NCI-H1436 (cell line): ENCODE measurements at places on chromosomes 5 and 9.

GRCh38 chr9:133994353-133995011 is 2.4 kb upstream of the VAV2 start:
- peak; percentile 58 for DNase-seq

DNA sequence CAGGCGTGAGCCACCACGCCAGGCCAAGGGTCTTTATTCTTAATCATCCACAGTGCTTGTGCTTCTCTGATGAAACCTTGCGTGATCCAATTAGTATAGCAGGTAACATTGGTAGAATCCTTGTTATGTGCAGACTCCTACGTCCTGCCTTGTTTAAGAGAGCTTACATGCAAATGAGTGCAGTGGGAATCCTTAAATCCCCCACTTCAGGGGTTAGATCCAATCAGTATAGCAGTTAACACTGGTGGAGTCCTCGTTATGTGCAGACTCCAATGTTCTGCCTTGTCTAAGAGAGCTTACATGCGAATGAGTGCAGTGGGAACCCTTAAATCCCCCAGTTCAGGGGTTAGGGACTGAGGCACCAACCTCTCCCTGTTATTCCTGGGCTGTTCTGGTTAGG is 193.4 kb downstream of the SEMA6A start:
- DNase-seq: no peak

- no peak for DNase-seq
Observed at GRCh38 chr5:10724781-10725507, 36.1 kb downstream of the DAP start.

GRCh38 chr5:88644676-88645075 is 238.3 kb downstream of the MEF2C start:
- no peak for DNase-seq

DNA sequence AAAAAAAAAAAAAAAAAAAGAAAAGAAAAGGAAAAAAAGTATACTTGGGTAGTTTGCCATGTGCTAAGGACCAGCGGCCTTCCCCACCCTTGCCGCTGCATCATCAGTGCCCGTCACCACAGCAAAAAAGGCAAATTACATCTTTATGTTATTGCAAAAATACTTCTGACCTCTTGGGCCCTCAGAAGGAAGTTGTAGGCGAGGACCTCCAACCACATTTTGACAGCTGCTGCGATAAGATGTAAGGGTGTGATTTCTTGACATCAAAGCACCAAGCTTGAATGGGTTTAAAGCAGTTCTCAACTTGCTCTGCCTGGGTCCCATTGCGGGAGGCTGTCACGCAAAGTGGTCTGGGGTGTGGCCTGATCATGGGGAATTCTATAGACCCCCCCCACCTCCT is 39.2 kb downstream of the DMRT1 start:
- DNase-seq: no peak

DNA sequence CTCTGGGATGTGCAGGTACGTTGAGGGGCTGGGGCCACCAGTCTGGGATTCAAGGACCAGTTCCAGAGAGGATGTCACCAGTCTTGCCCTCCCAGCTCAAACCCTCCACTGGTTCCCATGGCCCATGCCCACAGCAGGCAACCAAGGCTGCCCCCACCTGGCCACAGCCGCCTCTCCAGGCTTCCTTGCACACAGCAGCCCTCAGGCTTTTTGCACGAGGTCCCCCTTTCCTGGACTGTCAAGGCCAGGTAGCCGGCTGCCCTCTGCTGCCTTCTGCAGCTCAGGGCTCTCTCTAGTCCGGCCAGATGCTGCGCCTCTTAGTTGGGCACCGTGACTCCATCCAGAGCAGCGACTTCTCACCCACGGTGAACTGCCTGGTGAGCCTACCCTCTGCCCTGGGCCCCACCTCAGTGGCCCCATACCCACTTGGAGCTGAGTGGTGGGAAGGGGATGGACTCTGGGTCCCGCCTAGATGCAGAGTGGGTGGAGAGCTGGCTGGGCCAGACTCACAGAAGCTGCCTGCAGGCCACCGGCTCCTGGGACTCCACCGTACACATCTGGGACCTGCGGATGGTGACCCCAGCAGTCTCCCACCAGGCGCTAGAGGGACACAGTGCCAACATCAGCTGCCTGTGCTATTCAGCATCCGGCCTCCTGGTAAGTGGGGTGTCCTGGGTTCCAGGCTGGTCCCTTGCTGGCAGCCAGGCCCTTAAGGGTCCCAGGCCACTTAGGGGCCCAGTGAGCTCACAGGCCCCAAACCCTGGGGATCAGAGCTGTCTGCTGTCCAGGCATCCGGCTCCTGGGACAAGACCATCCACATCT is 2.9 kb downstream of the WDR38 start:
- DNase-seq: no peak

DNA sequence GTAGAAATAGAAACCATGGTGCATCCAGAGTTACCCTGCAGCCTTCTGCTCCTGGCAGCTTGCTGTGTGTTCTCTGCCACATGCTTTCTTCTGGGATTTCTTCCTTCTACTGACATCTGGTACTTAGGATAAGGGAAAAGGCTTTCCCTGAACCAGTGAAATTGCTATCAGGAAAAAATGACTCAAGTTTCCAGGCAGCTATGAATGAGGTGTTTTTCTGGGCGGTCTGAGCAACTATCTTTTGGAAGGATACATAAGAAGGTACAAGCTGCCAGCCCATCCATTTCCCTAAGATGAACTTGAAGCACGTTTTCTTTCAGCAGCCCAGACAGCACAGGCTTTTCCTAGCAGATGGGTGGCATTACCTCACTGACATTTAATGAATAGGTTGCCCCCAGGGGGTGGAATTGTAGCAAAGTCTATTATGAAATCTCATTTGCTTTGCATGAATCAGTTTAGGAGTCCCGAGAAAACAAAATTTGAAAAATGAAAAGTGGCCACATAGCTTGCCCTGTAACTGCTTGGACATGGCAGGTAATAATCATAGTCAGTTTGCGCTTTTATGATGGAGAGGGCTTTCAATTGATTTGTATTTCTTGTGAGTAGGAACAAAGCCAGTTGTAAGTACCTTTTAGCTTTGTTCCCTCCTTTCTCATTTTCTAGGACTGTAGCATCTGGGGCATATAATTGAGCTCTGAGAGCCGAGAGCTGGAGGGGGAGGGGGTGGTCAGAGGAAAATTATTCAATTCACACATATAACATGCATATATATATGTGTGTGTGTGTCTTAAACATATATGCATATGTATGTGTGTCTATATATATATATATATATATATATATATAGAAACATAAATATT is 108.5 kb downstream of the C9orf152 start:
- peak; percentile 60 for DNase-seq

- DNase-seq: no peak
Observed at GRCh38 chr9:26375448-26375847, 517.2 kb downstream of the CAAP1 start.

GRCh38 chr5:180095545-180095944 is 24.0 kb upstream of the RNF130 start:
- DNase-seq: no peak

GRCh38 chr5:141359790-141360426 is at the start of gene PCDHGB2:
TSS of gene PCDHGB2 (plus strand) at chr5:141359994. CDS start at chr5:141360136, 142 bp downstream.
- no peak for DNase-seq

DNA sequence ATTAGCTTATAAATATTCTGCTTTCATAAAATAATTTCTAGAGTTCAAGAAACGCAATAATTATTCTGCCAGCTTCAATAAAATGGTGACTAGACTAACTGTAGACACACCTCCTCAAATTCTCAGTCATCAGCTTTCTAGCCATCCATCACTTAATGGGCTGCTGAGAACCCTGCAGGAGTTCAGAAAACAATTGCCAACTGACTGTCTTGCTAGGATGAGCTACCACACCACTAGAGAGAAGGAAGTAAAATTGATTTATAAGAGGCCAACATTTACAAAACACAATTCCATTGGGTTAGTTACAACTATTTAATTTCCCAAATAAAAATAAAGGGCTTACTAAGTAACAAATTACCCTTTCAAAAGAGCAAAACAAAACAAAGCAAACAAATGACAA is 126.5 kb upstream of the PAPPA start:
- DNase-seq: no peak

GRCh38 chr9:109475526-109475925 is 22.6 kb downstream of the PTPN3 start:
- no peak for DNase-seq

GRCh38 chr5:135985951-135986350 is 31.2 kb upstream of the LECT2 start:
- no peak for DNase-seq

DNA sequence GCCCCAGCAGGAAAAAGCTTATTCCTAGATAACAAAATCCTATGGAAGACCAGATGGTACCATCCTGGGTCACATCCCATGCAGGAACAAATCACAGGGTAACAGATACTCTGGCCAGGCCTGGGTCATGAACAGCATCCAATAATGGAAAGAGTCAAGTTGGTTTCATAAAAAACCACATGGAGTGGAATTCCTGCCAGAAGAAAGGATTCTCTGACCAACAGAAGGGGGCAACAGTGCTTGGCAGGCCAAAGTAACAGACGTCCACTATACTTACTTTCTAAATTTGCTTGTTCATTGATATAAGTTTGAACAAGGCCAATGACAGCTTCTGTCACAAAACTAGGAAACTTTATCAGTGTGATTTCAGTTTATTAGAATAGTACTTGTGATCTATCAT is 273.5 kb downstream of the ARRDC3 start:
- no peak for DNase-seq

DNA sequence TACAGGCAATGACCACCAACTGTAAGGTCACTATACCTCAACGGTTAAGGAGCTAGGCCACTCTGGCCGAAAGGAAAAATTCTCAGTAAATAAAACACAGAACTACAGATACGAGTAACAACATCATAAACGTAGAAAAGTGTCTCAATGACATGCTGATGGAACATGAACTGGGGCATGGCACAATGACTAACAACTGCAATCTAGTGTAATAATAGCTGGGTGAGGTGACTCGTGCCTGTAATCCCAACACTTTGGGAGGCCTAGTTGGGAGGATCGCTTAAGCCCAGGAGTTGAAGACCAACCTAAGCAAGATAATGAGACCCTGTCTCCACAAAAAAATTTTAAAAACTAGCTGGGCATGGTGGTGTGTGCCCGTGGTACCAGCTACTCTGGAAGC is 9.8 kb upstream of the RAPGEF6 start:
- no peak for DNase-seq

DNA sequence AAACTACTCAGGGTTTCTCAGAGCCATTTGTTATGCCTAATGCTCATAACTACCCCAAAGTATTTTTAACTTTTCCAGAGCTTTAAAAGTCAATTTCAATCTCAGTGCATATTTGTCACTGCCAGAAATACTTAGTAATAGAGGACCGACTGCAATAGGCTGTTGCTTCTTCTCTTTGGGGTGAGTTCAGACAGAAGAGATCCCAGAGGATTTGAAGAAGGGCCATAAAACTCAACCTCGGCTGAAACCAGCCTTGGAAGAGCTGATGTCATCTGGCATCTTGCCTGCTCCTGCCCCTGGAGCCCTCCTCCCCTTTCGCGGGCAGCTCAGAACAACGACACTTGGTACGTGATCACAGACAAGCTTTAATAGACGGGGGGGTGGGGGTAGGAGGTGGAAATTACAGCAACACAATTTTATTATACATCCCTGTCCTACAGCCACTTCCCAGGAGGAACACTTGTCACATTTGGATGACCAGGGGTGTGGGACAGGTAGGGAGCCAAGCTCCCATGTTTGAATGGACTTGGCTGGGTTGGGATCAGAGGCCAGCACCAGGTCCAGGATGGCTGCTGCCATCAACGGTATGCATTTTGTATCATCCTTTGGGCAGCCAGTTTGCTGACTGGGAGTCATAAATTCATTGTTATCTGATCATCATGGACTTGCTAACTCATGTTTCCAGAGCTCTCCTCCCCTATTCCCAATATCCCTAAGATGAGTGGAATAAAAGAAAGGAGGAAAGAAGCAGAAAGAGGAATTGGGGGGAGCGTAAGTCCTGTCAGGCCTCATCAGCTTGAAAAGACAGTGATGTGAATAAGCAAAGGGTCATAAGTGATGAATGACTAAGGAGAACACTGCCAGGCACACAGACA is 186.6 kb upstream of the PANK3 start:
- no peak for DNase-seq

GRCh38 chr5:115338851-115339250 is 42.4 kb upstream of the CCDC112 start:
- DNase-seq: no peak

DNA sequence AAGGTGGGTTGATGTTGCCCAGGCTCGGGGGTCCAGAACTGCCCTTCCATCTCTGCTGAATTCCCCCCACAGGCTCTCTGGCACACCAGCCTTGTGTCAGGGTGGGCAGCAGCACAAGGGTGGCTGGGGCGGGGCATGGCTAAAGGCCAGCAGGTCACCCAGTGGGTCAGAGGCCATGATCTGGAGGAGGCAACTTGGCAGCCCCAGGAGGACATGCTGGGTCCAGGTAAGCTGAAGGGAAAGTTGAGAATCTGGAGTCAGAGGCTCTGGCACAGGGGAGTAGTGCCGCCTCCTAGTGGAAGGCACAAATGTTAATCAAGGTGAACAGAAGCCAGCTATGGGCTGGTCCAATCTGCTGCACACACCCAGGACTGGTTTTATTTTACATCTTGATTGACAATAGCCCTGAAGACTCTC is 6.2 kb downstream of the TMEM8B start:
- no peak for DNase-seq

DNA sequence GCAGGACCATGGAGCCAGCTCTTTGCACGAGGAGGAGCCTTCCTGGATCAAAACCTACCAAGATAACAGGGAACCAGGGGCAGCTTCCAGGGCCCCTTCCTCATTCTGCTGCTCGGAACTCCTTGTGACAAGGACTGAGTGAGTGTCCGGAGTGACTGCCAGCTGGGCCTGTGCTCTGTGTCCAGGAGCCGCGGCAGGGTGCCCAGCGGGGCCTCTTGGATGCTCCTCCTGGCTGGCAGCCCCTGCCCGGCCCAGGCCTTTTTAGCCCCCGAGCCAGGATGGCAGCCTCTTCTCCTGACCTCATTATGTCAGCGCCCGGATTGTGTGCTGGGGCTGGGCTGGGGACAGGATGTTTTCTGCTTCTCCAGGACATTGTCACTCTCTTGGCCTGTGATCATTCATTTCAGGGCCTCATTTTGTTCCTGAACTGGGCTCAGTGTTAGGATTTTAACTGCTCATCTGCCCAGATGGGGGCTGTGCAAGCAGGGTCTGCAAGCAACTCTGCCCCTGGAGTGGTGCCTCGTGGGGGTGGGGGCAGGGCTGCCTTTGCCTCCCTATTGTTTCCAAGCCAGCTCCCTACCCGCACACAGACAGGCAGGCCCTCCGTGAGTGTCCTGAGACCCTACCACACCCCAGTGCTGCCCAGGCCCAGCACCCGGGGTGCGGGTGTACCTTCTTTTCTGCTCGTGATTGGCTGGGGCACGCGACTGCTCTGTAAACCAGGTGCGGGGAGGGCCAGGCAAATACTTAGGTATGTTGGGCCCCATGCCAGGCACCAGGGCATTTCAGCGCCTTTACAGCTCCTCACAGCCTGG is 161.6 kb downstream of the COL23A1 start:
- no peak for DNase-seq

- no peak for DNase-seq
Observed at GRCh38 chr5:174636094-174636493, 88.3 kb upstream of the MSX2 start.

GRCh38 chr5:105460721-105461120 is 1898.1 kb upstream of the NUDT12 start:
- DNase-seq: no peak

GRCh38 chr5:132549576-132549975 is 6.3 kb upstream of the IL5 start:
- DNase-seq: no peak

- no peak for DNase-seq
Observed at GRCh38 chr5:172692981-172693380, 51.9 kb downstream of the NEURL1B start.
